ENCODE measurements at places on chromosomes 7 and 10. TPM values are rescaled to one million over a fixed set of nuclear protein-coding genes. Genes with fewer than 3 reads are reported as not detected.

TLX1 gene
- not detected for total RNA-seq

PCLO gene
- total RNA-seq = 1.2 TPM

ZNF117 gene
- total RNA-seq = 0.18 TPM

FAM25A gene
- total RNA-seq = not detected

GBX1 gene
- total RNA-seq = 0.17 TPM

FAM237B gene
- not detected for total RNA-seq

EIF3B gene
- total RNA-seq = 228 TPM

EPHB4 gene
- 44.6 TPM for total RNA-seq

GPR37 gene
- total RNA-seq = 0.53 TPM

GPR26 gene
- not detected for total RNA-seq

SPACDR gene
- 0.73 TPM for total RNA-seq

A1CF gene
- 0.11 TPM for total RNA-seq

ITIH2 gene
- 0.08 TPM for total RNA-seq

CHCHD3 gene
- total RNA-seq = 85.3 TPM

UFSP1 gene
- 7.4 TPM for total RNA-seq

CUZD1 gene
- total RNA-seq = 1.8 TPM

SPDYE6 gene
- not detected for total RNA-seq

PNLIPRP3 gene
- not detected for total RNA-seq

LIPK gene
- total RNA-seq = not detected

INA gene
- total RNA-seq = 28.3 TPM

SLC39A12 gene
- total RNA-seq = not detected

DNMBP gene
- total RNA-seq = 36.7 TPM

THNSL1 gene
- total RNA-seq = 3.5 TPM

PRPS1L1 gene
- not detected for total RNA-seq

ABCB4 gene
- total RNA-seq = not detected

AQP1 gene
- 0.37 TPM for total RNA-seq

HOXA3 gene
- total RNA-seq = 8.1 TPM

ZNF365 gene
- 0.92 TPM for total RNA-seq

C7orf57 gene
- 0.24 TPM for total RNA-seq

C10orf105 gene
- not detected for total RNA-seq

ANXA8L1 gene
- 95.5 TPM for total RNA-seq

OR2A5 gene
- not detected for total RNA-seq

TEX47 gene
- not detected for total RNA-seq

FEZF1 gene
- not detected for total RNA-seq

PGAM2 gene
- not detected for total RNA-seq

CNPY1 gene
- not detected for total RNA-seq

LIPN gene
- total RNA-seq = not detected

OR13A1 gene
- total RNA-seq = not detected

NUTM2A gene
- 0.09 TPM for total RNA-seq

IDI2 gene
- not detected for total RNA-seq

AKR1E2 gene
- total RNA-seq = 6.3 TPM

TAS2R3 gene
- not detected for total RNA-seq

JAKMIP3 gene
- 1.6 TPM for total RNA-seq

ZNF316 gene
- 13.3 TPM for total RNA-seq

OPN4 gene
- total RNA-seq = not detected

CDH23 gene
- 3.1 TPM for total RNA-seq

KAZALD1 gene
- 2.6 TPM for total RNA-seq

SORCS1 gene
- not detected for total RNA-seq

NEURL1 gene
- 0.18 TPM for total RNA-seq

PNLIP gene
- total RNA-seq = not detected

CLDN3 gene
- total RNA-seq = 2.9 TPM
